ENCODE measurements at places on chromosomes 4 and X.

DNA sequence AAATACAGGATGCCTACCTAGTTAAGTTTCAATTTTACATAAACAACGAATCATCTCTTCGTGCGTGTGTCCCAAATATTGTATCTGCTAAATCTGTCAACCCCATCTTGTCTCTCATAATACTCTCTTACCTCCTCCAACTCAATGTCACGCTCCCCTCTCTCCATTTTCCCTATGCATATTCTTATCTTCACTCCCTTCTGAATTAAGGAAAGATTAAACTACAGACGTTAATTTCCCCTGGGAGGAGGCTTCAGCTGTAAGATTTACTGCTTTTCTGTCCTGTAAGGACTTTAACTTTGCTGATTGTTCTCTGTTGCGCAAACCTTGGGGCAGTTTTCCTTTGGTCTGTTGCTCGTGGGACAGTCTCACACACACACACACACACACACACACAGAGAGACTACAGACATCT is 455 bp upstream of the ABCB7 start:
- peak; percentile 3 for DNase-seq

DNA sequence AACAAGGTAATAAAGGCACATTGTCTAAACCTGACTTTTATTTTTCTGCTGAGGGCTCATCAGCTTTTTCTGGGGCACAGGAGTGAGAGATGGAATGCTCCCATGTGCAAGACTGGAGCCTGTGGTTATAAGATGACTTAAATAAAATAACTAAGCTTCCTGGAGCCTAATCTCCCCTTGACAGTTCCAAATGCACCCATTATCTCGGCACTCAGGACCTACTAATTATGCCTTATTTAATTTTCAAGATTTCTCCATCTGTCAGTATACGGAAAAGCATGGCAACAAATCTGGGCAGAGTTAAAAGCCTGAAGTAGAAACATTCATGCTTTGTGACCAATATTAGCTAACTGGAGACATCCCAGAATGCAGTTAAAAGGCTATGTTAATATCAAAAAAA is 416.7 kb upstream of the TEX13C start:
- no peak for DNase-seq

DNA sequence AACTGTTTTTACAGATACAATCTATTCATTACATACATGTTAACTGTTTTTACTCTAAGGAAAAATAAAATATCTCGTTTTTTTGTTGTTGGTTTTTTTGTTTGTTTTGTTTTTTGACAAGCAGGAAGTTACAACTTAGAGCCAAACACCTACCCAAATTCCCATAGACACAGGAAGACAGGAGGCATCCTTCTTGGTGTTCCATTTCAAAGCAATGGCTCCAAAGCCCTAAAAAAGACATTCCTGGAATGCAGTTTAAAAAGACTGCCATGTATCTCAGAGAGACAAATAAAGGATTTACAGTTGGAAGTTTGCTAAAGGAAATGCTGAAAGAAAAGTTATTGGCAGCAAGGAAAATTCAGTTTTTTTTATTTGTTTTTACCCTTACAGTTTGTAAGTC is 16.7 kb downstream of the ETFDH start:
- no peak for DNase-seq

DNA sequence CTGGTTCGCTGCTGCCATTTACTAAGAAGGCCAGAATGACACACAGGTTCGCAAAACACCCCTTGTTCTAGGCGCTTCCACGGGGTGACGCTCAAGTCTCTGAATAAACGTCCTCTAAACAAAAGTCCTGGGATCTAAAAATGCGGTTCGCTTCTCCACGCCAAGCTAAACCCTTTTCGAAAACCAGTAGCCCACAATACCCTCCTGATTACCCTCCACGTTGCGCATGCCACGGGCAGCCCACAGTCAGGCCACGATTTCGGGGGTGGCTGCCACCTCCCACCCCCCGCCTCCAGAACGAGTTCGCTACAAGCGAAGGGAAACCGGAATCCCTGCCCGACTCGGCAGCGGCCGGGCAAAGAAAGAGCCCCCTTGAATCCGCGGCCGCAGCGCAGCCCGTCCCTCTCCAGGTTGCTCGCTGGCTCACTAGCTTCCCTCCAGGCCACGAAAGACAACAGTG is 423 bp downstream of the RPL39 start:
- peak; percentile 8 for DNase-seq

- no peak for DNase-seq
Observed at GRCh38 chrX:84216881-84217280, 28.9 kb upstream of the RPS6KA6 start.

DNA sequence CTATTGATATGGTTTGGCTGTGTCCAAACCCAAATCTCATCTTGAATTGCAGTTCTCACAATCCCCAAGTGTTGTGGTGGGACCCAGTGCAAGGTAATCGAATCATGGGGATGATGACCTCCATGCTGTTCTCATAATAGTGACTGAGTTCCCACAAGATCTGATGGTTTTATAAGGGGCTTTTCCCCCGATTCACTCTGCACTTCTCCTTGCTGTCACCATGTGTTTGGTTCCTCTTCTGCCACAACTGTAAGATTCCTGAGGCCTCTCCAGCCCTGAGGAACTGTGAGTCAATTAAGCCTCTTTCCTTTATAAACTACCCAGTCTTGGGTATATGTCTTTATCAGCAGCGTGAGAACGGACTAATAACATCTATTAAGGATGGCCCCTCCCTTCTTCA is 68.8 kb downstream of the FBXW7 start:
- DNase-seq, result no peak

DNA sequence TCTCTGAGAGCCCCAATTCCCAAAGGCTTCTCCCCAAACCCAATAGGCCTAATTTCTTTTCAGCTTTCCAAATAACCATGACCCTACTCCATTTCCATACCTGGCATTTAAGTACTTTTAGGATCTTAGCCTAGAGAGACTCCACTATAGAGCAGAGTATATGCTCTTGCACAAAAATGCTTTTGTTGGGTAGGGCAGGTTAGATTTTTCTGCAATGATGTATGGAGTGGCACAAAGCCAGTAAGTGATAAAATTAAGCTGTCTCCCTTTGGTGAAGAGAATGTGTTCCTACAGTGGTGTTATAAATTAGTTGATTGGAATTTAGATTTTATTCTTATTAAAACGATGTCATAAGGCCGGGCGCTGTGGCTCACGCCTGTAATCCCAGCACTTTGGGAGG is 124.9 kb downstream of the INPP4B start:
- no peak for DNase-seq

DNA sequence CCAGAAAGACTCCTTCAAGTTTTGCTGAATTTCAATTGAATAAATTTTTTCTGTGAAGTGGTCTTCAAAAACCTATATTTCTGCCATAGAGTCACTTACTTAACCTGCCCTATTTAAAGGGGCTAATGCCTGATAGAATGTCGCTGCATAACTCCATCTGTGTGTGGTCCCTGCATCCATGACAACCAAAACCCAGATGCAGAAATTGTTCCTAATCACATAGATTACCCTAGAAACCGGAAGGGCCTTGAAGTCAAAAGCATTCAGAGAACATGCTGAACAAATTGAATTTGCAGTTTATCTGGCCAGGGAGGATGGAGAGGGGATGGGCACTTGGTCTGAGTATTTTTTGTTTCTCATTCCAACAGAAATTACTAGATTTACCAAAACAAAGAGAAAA is 1.5 kb upstream of the PARM1 start:
- DNase-seq, result no peak

- no peak for DNase-seq
Observed at GRCh38 chrX:4179031-4179430, 465.6 kb upstream of the PRKX start.

GRCh38 chrX:77742788-77743476 is 43.1 kb downstream of the ATRX start:
- DNase-seq, result peak; percentile 40

DNA sequence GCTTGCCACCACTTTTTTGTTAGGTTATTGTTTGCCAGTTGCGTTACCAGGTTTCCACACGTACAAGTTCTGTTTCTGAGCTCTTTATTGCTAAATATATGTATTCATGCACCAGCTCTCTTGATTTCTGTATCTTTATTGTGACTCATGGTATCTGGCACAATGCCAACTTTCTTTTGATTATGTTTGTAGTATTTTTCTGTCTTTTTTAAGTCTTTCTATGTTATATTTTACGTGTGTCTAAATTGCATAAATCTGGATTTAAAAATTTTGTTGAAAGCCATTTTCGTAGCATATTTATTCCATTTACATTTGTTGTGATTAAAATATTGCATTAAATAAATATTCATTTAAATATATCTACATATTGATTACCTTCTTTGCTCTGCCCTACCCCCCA is 73.8 kb downstream of the KDM6A start:
- DNase-seq, result no peak

DNA sequence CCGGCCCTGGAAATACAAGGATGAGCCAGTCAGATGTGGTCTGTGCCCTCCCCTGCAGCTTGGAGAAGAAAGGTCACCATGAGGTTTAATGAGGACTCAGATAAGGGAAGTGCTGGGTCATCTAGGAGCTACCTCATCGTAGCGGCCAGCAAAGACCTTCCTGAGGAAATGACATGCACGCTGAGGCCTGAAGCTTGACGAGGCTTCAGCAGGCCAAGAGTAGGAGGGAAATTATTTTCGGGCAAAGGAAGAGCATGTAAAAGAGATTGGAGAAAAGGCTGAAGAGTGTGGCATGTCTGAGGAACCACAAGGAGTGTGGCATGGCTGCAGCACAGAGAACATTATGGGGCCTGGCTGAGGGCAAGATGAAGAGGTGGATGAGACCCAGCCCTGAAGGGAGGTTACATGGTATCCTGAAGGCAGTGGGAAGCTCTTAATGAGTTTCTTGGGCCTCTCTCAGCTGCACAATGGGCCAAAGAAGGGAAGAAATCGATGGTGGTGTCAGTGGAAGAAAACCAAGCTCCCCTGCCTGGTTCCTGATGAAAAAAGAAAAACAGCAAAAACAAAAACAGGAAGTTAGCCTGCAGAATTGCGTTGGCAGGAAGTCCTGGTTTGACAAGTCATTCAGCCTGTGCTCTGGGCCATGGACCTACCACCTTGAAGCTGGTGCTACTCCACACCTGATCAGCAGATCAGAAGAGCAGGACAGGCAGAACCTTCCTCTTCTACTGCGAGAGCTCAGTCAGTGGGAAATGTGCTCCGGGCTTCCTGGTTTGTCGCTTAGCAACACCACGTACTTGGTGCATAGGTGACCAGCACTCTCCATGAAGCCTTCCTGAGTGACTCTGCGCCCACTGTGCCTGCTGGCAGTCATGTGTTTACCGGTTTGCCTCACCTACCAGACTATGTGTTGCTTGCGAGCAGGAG is 134.5 kb upstream of the KLF3 start:
- no peak for DNase-seq

- DNase-seq, result no peak
Observed at GRCh38 chr4:125626946-125627345, 312.2 kb downstream of the FAT4 start.

- peak; percentile 14 for DNase-seq
Observed at GRCh38 chr4:158949099-158949498, 153.8 kb upstream of the RAPGEF2 start.

DNA sequence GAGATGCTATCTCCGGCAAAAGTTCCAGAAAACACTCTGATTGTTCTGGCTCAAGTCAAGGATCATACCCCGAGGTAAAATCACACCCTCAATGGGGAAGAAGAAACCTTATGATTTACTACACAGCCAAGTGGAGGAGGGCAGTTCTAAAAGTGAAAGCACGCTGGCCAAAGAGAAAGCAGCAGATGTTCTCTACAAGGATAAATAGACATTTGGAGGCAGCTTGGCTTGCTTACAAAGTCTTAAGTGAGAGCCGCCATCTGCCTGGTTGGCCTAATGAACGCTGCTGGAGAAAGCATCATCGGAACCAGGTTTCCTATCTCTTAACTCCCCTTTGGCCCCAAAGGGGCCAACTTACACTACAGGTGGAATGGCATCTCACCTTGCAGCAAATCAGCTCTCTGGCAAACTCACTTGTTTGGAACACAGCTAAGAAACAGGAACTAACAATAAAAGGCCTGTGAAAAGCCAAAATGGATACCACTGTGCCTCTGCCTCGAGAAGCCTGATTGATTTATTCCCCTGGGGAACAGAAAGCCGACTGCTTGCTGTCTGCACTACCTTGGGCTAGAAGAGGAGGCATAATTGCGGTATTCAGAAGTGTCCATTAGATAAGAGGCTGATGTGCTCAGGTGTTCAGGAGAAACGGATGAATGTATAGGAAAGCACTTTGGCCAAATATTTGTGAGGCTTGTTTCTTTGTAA is 22.8 kb downstream of the FRAS1 start:
- no peak for DNase-seq

GRCh38 chr4:15010038-15010585 is 7.8 kb downstream of the CPEB2 start:
- no peak for DNase-seq

DNA sequence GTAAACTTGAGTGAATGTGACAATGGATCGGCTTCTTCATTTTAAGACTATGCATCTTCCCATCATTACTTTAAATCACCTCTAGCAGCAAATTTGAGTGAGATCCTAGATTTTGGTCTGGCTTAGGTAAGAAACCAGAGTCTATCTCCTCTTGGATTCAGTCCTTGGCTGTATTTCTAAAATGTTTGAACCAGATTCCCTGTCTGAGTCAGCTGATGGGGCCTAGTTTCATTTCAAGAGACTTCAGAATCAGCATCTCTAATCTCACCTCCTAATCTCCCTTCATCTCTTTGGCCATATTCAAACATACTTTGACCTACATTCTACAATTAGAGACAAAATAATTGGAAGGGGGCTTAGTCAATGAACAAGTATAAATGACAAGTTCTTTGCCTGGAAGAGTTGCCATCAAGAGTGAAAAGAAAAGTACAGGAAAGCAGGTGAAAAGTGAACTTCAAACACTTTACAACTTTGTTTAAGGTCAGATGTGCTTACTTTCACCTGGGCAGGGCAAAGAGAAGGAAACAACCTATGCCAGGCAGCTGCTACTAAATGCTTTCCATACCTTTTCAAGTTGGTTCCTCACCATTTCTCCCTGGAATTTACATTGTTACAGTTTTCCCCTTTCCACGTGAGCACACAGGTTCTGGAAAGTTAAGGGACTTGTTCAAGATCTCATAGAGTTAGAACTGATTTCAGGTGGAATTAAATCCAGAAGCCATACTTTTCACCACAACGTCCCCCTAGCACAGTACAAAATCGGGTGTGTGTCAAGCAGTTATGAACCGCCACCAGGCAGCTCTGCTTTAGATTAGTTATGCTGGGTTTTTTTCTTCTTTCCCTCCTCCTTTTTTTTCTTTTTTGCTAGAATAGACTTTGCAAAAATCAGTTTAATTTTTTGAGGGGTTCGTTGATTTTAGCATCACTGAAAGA is 30.7 kb upstream of the PITX2 start:
- no peak for DNase-seq

DNA sequence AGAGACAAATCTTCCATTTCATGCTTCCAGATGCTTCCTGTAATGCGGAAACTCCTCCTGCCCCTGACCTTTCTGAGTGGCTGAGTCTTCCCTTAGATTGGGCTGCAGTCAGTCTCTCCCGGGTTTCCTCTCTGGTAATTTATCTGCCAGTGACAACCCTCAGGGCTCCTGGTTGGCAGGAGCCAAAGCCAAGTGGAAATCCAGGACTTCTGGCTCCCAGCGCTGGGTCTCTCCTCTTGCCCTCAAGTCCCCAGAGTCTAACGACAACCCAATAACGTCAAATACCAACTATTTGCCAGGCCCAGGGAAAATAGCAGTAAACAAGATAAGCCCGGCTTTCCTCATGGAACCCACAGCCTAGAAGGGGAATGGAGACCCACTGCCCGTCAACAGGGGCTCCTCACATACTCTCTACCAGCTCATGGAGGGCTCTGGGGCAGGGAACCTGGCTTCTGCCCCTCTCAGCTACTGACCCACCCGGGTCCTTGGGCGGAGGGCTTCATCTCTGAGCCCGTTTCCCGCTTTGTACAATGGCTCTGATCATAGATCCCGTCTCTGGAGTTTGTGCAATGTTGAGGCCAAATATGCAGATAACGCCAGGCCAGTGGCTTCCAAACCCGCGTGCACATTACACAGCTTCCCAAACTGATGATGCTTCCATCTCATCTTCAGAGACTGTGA is 1.1 kb upstream of the TBC1D14 start:
- DNase-seq, result peak; percentile 47

Data from AG08395 (cell line).